ENCODE measurements at places on chromosomes 7 and 10.

DNA sequence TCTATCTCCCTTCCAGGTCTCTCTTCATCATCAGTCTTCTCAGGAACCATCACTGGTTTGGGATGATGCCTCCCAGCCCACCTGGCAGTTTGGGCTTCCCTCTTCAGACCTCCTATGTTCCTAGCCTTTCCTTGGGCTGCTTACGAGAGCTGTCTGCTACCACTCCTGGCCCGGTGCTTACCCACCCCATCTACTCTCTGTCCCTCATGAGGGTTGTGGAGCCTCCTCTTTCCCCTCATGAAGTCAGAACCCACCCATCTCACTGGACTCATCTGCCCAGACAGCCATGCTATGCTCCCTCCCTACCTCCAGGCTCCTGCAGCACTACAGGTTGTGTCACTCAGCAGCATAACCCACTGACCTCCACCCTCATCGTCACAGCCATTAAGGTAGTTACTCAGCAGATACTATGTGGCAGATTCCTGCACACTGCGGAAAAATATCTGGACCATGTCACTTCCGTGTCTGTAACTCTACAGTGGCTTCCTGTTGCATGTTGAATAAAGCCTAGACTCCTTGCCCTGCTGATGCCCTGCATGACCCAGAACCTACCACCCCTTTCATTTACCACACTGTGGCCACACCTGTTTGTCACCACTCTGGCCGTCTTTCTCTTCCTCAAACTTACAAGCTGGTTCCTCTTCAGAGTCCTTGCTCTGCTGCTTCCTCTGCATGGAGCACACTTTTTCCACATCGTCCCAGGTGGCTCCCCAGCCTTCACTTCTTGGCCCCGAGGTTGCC, 2.0 kb downstream of the DBNL start:
- peak; percentile 46 for DNase-seq

GRCh38 chr10:97321032-97321803, 2.1 kb downstream of the FRAT1 start:
- peak; percentile 78 for DNase-seq

GRCh38 chr7:64312826-64313225, 935 bp upstream of the ZNF736 start:
- no peak for DNase-seq

GRCh38 chr7:127850195-127850594, 181.0 kb downstream of the LRRC4 start:
- DNase-seq: no peak

DNA sequence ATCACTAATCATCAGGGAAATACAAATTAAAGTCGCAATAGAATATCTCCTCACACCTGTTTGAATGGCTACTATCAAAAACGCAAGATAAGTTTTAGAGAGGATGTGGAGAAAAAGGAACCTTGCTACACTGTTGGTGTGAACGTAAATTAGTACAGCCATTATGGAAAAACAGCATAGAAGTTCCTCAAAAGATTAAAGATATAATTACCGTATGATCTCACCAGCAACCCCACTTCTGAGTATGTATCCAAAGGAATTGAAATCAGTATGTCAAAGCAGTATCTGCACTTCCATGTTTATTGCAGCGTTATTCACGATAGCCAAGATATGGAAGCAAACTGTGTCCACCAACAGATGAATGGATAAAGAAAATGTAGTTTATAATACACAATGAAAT, 164.4 kb downstream of the ZNF365 start:
- DNase-seq: peak; percentile 38

GRCh38 chr10:33122014-33122809, 164.2 kb upstream of the ITGB1 start:
- peak; percentile 88 for DNase-seq

- DNase-seq: no peak
Measured at GRCh38 chr7:96921771-96922170, 83.6 kb upstream of the DLX6 start.

DNA sequence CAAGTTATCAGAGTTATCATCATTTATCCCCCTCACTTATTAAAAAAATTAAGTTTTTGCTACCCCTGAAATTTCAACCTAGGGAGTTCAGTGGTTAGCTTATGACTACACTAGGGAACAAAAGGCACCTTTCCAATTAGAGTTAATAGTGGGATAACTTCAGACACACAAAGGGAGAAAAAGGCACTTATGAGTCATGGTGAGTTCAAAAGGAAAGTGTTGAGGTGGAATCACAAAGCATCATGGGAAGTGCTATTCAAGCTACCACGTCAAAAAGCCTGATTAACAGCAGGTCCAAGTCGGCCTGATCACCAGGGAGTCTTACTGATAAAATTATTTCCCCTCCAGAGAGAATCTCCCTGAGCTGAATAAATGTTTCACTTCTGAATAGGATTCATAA, 165.7 kb downstream of the C7orf25 start:
- DNase-seq: no peak

DNA sequence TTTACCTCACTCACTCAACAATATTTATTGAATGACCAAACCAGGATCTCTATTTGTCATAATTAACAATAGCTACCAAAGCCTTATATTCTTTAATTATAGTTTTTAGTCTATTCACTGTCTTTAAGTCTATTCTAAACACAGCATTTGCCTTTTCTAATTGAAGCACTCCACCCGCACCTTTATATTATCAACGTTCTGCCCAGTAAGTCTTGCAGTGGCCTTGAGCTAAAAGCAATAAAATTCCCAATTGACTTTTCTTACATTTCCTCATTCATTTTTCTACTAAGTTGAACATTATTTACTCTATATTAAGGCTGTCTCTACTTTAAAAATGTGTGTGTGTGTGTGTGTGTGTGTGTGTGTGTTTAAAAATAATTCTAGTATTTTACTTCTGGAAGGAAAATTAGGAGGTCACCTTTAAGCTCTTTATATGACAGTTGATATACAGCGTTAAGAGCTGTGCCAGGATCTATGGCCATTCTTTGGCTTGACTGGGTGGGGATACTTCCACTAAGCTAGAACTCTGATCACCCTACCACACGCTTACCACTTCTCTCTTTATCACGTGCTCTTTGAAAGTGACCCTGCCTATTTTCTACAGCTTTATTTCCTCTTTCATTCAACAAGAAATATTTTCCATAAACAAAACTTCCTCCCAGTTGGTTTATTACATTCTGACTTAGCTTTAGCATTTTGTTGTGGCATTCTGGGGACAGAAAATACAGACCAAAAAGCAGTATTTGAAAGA, 8.8 kb downstream of the PAPSS2 start:
- peak; percentile 42 for DNase-seq

- peak; percentile 74 for DNase-seq
Measured at GRCh38 chr10:19412531-19412930, 363.9 kb downstream of the MALRD1 start.

- peak; percentile 25 for DNase-seq
Measured at GRCh38 chr7:92034116-92034515, 93.5 kb downstream of the AKAP9 start.

DNA sequence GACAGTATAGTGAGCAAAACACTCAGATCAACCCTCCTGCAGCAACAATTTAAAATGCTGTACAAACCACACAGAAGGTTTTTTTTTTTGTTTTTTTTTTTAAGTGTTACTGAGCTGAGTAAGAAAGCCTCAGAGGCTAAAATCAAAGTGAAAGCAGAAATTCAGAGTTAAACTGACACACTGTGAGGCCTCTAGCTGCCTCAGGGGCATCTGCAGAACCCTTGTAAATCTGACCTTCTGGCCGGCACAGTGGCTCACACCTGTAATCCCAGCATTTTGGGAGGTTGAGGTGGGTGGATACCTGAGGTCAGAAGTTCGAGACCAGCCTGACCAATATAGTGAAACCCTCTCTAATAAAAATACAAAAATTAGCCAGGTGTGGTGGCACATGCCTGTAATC, 7.4 kb upstream of the GNA12 start:
- no peak for DNase-seq

DNA sequence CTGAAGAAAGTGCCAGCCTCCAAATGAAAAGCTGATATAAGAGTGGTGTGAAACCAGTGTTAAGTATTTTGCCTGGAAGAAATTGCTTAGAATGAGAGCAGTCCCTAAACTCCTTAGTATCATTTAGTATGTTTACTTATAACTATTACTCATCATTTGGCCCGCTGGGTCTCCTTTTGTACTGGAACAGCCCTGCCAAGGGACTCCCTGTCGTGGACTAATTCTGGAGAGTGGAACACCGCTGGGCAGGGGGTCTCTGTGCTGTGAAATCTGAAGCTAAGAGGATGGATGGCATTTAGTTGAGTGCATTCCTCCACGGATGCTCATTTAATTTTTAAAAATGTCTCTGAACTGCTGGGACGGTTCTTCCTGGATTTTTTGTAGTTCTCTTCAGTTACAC, 889.9 kb upstream of the C7orf33 start:
- peak; percentile 47 for DNase-seq

- no peak for DNase-seq
Measured at GRCh38 chr10:84267503-84268126, 22.8 kb downstream of the RGR start.

GRCh38 chr7:138004046-138004445, 2.2 kb upstream of the CREB3L2 start:
- no peak for DNase-seq

GRCh38 chr7:50421043-50421442, 29.1 kb downstream of the FIGNL1 start:
- no peak for DNase-seq

DNA sequence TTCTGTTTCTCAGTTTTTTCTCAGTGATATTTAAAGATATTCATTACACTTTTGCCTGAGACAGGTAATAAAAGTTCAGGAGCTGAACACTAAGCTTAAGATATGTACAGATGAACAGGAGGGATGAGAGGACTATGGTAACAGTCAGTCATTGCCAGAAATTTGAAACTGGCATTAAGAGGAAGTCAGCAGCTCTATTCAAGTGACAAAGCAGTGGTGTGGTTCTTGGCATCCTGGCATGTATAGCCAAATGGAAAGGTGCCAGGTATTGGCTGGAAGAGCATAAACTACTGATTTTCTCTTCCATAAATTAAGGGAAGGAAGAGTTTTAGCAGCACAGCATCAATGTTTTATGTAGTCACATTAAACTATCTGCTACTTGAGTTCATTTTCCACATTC, 22.7 kb downstream of the HOXA1 start:
- DNase-seq: no peak

DNA sequence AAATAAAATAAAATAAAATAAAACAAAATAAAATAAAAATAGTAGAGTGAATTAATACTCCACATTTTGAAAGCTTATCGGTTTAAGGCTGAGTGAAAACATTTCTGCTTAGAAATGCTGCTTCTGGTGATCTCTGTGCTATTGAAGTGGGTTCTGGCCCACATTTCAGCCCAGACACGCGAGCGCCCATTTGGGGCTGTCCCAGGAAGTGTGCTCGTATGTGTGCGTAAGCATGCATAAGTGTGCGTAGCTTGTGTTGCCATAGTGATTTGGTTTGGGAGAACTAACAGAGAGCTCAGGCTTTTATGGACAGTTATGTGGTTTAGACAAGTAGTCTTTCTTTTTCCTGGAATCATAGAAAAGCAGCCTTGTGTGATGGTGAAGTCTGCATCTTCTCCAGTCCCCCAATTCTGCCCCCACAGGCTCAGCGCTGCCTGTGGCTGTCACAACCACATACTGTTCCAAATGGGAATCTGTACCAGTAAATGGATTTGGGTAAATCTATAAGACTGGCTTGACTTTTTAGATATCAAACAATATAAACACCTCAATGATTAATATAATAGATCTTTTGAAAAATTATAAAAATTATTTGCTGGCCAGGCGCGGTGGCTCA, 29.8 kb upstream of the PURB start:
- DNase-seq: peak; percentile 24

- no peak for DNase-seq
Measured at GRCh38 chr10:50552771-50553535, 70.8 kb downstream of the SGMS1 start.

DNA sequence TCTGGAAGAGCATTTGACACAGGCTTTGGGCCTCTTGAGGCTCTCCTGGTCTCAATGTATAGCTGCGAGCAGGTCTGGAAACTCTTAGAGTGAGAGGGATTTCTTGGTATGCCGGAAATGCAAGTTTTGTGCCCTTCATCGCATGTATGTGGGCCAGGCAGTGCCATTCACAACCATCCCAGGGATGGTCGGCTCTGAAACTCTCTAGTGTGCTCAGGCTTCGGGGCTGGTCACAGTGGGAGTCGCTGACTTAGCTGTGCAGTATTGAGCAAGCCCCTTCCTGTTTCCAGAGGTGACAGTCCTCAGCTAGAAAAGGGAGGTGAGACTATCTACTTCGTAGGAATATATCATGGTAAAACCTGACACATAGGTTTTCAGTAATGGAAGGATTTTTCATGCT, 2.0 kb upstream of the AOAH start:
- DNase-seq: no peak

DNA sequence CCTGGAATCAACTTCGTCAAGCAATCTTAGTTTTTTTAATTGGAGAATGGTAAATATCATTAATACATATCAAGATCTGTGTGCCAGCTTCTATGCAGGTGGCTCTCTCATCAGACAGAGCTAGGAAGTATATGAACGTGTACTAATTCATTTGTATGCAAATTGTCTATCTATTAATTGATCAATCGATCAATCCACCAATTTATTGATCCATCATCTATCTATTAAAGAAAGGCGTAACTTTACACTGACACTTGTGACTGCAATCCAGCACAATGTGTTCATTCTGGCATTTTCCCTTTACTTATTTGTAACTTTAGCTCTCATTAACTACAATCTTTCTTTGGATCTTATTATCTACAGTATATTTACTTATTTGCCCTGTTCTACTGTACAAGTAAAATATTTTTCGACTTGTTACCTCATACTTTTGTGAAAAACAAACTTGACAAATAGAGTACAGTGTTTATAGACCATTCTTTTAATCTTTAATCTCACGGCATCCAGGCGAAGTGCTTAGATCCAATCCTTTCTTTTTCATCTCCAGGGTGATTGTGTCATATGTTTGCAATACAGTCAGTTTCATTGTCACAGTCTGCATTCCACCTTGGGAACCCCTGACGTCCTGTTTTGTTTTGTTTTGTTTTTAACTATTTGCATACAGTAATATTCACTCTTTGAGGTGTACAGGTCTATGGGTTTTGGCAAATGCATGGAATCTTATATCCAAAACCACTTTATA, 22.0 kb upstream of the GHRHR start:
- no peak for DNase-seq

- no peak for DNase-seq
Measured at GRCh38 chr10:31926765-31927564, 1.7 kb downstream of the ARHGAP12 start.

GRCh38 chr10:19839552-19839951, 23.3 kb downstream of the PLXDC2 start:
- no peak for DNase-seq

DNA sequence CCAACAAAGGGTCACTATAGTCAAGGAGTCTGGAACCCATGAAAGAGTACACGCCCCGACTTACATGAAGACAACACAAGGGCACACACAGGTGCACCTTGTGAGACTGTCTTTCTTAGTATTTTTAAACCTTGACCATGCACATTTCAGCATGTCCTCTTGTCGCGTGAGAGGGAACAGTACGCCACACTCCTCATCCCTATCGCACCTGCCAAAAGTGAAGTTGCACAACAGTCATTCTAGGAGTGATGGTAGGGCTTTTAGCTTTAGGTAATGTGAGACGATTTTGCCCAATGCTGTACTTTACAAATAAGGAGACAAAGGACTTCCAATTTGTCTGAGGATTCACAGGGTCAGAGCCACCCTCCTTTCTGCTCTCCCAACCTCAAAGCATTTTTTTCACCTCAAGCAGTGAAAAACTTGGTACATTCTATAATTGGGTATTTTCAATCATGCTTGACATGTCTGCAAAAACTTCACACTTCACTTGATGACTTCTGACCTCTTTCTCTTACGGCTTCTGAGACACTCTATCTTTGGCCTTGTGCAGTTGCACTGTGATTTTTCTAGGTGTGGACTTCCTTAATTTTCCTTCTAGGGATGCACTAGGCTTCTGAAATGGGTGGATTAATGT, 173.9 kb upstream of the GRB10 start:
- DNase-seq: no peak

GRCh38 chr10:50582766-50583762, 40.7 kb downstream of the SGMS1 start:
- no peak for DNase-seq

Measured in muscle of leg (tissue), 16 donors.